Non-pigmented ciliary epithelial cell (primary cell): ENCODE measurements at places on chromosomes 4 and X.

DNA sequence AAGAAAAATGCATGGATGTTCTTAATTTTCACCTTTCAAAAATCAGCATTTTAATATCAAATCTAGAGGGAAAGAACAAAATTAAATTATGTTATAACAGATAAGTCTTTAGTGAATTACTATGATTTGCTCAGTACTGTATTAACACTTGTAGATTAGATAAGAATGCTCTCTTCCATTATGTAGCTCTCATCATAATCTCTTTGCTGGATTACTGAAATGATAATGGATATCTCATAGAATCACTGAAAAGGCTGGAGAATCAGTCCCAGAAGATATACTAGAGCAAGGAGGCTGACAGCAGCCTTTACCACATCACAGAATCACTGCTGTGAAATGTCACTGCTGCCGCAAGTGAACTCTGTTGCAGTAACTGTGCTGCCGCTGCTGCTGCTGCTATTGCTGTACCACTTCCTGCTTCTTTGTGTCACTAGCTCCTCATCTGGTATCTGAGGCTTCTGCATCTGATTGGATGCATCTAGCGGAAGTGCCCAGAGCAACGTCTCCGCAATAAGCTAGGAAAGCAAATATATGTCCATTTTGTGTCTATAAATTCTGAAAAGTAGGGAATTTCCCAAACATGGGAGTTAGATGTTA, 738.2 kb downstream of the ADGRL3 start:
- DNase-seq = no peak

GRCh38 chrX:154714925-154715324, 36.0 kb downstream of the GAB3 start:
- DNase-seq = no peak

DNA sequence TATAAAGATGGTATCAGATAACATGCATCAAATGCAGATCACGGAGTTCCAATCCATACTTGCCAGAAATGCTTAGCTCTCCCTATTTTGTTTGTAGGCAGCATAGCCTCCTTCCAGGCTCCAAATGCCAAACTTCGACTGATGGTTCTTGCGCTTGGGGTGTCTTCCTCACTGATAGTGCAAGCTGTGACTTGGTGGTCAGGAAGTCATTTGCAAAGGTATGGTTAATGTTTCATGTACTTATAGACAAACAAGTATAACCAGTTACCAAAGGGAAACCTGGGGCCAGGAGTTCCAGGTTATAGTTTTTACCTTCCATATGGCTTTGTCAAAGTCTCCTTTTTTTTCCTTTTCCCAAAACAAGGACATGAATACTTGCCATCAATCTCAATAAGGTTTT, 5.3 kb downstream of the CWH43 start:
- DNase-seq = no peak

GRCh38 chr4:87589531-87589930, 18.8 kb upstream of the DSPP start:
- DNase-seq = peak; percentile 95

DNA sequence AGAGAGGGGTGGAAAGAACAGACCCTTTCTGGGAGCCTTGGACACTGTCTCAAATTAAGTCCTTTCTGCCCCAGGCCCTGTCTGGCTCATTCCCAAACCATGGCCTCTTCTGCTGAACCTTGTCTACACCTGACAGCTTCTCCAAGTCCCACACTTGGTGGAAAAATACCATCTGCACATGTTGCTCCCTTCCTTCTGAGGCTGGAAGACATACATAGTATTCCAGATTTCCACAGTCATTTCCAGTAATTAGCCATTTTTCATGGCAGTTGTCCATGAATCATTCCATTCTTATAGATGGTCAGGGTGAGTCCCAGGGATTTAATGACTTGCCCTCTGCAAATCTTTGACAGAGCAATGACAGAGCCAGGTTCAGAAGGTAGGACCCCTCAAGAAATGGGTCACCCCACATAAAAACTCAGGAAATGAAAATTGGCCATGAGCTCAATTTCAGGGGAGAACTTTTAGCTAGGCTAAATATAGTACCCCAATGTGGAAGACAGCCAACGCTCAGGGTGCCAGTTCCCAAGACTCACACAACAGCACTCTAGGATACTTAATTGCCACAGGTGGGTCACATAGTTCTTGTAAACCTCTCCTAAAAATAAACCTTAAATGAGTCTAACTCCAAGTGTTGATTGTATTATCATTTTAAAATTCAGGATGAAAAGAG, 16.2 kb upstream of the DAPP1 start:
- DNase-seq = no peak

DNA sequence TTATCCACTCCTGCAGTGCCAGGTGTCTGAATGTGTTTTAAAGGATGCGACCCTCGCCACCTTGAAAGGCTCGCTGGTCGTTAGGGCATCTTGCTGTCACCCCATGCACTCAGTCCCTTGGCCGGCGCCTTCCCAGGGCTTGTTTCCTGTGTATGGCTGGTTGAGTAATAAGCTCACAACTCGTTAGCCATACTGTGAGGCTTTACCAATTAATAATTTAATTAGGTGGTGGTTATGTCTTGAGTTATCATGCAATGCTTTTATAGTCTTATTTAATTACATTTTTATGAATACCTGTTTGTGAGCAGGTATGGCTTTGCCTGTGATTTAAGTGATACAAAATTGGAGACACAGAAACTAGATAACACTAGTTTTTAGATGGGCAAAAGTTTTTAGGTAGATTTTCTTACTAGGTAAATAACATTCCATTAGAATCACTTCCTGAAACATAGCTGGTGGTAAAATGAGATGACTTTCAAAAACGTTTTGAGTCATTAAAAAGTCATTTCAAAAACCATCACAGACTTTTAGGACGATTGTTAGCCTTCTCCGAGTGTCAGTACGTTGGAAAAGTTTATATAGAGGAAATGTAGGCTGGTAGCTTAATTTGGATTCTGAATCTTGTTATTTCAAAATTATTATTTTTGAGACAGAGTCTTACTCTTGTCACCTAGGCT, 18.2 kb downstream of the PTTG2 start:
- no peak for DNase-seq

GRCh38 chr4:43607827-43608461, 715.4 kb downstream of the GRXCR1 start:
- DNase-seq = no peak

- DNase-seq = peak; percentile 10
Observed at GRCh38 chr4:14091966-14092365, 464.4 kb upstream of the BOD1L1 start.

DNA sequence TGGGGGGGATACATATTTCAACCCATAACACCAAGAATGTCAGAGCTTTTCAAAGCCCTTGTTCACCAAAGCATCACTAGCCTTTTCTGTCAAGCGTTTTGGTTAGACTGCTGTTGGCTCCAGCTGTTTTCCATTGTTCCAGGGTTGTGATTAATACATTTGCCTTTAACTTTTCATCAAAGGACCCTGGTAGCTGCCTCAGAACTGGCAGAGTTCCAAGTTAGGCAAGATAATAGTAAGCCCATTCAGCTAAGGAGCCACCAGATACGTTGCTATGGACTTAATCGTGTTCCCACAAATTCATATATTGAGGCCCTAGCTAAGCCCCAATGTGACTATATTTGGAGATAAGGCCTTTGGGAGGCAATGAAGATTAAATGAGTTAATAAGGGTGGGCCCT, 37.1 kb downstream of the ENOPH1 start:
- DNase-seq = no peak

DNA sequence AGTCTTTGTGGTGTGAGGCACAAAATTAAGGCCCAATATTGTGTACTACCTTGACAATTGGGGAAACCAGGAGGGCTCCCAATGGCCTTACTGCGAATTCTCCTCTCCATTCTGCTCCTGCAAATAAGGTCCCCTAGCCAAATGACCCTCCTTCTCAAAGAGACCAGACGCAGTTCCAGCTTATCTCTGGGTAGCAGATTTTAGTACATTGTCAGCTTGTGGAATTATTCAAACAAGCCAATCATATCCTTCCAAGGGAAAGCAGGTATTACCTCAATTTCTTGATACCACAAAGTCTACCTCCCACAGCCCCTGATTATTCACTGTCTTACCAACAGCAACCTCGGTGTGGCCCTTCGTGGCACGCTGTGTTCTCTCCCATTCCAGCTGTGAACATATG, 7.8 kb upstream of the ZBTB33 start:
- no peak for DNase-seq

DNA sequence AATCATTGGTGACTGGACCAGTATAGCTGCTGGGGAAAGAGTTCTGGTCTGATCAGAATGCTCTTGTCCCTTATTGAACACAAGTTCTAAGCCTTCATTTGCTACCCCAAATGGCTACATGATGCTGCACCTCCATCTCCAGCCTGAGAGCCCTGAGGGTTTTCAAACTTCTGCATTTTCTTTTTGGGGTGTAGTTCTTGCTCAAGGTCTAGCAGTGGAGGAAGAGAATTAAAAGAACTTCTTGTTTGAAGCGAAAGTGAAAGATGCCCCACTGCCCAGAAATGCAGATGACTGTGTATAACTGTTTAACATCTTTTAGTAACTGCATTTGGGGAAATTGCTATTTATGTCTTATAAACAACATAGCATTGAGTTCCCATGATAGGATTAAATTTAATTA, 38.5 kb downstream of the LAMTOR3 start:
- DNase-seq = no peak

GRCh38 chr4:48635310-48635709, 144.8 kb downstream of the FRYL start:
- no peak for DNase-seq

GRCh38 chr4:15109600-15109999, 107.3 kb downstream of the CPEB2 start:
- no peak for DNase-seq

GRCh38 chrX:111914398-111915090, 38.6 kb downstream of the TRPC5OS start:
- no peak for DNase-seq

GRCh38 chr4:179307297-179308136, 1865.3 kb upstream of the AGA start:
- no peak for DNase-seq

DNA sequence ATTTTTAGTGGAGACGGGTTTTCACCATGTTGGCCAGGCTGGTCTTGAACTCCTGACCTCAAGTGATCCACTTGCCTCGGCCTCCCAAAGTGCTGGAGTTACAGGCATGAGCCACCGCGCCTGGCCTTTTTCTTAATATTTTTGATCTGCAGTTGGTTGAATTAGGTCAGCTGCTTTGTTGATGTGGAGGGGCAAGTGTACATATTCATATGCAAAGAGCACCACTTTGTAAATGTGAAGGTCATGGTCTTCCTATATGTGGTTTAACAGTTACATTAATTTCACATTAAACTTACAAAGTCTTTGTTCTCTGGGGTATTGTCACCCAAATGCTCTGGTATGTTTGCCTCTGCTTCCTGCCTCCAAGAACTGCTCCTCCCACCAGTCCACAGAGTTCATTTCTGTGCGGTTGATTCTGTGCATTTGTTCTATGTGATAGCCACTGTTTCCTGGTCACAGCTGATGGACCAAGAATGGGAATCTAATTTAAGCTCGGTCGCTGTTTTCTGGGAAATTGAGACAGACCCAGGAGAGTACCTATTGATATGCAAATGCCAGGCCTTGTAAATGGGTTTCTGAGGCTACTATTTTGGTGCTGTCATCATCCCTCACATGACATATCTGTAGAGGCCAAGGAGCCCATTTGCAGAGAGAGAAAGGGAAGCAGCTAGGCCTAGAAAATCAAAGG, 26.9 kb upstream of the HPSE start:
- DNase-seq = no peak

GRCh38 chr4:95118497-95118896, 360.7 kb downstream of the BMPR1B start:
- DNase-seq = no peak

- DNase-seq = no peak
Observed at GRCh38 chr4:150768497-150768896, 186.5 kb downstream of the MAB21L2 start.

GRCh38 chr4:183157215-183157614, 58.2 kb downstream of the WWC2 start:
- DNase-seq = no peak

DNA sequence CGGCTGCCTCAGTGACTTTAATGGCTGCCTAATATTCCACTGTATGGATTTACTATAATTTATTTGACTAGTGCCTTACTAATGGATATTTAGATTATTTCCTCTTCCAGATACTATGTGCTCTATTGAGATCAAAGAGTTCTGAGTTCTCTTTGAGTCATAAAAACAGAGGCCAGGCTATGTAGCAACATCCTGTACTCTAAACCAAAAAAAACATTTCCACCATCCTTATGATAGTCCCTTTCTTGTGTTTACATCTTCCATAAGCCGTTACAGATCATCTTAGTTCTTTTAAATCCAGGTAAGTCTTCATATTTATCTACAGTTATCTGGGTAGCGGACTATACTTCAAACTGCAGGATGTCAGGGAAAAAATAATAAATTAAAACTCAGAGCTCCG, 56.6 kb upstream of the TMEM184C start:
- no peak for DNase-seq

- DNase-seq = no peak
Observed at GRCh38 chrX:32778965-32779364, 432.4 kb downstream of the DMD start.

DNA sequence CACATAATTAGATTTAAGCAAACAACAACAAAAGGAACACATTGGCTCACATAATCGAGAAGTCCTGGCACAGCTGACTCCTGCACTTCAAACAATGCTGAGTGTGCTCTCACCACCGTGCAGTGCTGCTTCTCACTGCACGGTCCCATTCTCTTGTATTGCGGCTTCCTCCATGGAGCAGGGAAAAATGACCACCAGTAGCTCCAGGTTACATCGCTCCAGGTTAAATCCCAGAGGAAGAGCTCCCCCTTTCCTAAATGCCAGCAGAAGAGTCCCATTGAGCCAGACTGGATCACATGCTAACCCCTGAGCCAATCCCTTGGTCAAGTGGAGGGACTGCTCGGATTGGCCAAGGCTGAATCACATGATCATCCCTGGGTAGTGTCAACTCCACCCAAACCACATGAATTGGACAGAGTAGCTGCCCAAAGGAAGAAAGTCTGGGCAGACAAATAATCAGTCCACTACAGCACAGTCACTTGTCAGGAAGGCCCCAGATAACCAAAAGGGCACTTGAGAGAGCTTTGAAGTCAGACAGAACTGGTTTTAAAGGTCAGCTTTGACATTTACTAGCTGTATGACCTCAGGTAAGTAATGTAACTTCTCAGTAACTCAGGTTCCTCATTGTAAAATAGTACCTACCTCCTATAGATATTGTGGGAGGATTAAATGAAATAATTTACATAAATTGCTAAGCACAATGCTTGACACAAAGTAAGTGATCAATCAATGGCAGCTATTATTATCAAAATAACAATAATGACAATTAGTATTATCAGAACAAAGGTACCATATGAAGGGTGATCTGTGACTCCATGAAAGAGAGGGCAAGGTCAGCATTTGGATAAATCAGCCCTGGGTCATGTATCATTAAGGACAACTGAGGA, 14.3 kb downstream of the TEC start:
- DNase-seq = no peak

- no peak for DNase-seq
Observed at GRCh38 chrX:39492497-39493162, 605.1 kb downstream of the BCOR start.

DNA sequence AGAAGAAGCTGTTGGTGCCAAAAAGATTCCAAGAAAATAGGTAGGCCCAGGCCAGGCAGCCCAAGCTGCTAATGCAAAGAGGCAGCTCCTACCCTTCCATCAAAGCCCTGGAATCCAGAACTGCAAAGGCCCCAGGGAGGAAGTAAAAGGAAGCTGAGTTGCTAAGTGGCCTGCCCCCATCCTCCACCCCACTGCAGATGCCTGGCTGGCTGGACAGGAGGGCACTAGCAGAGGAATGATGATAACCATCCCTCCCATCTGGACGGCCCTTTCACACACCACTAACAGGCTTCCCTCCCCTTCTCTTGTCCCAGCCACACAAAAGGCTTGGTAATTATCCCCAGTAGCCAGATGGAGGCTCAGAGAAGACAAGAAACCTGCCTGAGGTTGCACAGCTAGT, 32.4 kb upstream of the PJA1 start:
- DNase-seq = no peak

GRCh38 chrX:67568769-67569168, 24.9 kb downstream of the AR start:
- DNase-seq = no peak
